ENCODE measurements at places on chromosomes 1 and 21.

GRCh38 chr1:175353066-175353465 is 160.5 kb upstream of the KIAA0040 start:
- no peak for DNase-seq

DNA sequence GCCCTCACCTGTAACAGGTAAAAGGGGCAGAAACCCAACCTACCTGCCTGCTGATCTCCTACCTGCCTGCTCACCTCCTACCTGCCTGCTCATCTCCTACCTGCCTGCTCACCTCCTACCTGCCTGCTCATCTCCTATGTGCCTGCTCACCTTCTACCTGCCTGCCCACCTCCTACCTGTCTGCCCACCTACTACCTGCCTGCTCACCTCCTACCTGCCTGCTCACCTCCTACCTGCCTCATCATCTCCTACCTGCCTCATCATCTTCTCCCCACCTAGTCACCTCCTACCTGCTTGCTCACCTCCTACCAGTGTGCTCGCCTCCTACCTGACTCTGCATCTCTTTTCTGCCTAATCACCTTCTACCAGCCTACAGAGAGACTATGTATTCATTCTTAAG is 452.9 kb downstream of the MATN1 start:
- no peak for DNase-seq

- DNase-seq: no peak
Observed at GRCh38 chr1:106678279-106679050, 378.0 kb upstream of the PRMT6 start.

DNA sequence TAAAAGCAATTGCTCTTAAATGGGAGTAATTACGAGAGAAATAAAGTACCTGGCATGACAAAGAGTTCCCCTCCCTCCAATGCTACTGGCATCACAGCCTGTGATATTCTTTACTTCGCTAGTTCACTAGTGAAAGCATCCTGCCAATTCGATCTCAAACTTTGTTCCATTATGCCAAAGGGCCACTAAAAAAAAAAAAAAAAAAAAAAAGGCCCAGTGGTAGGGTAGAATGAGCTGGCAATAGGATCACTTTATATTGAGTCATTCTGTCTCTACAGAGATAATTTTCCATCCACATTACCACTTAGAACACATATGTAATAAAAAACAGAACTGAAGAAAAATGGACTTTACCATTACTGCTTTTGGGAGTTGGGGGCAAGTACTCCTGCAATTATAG is 11.2 kb downstream of the PUM1 start:
- no peak for DNase-seq

- no peak for DNase-seq
Observed at GRCh38 chr1:198056255-198056654, 100.5 kb upstream of the NEK7 start.

DNA sequence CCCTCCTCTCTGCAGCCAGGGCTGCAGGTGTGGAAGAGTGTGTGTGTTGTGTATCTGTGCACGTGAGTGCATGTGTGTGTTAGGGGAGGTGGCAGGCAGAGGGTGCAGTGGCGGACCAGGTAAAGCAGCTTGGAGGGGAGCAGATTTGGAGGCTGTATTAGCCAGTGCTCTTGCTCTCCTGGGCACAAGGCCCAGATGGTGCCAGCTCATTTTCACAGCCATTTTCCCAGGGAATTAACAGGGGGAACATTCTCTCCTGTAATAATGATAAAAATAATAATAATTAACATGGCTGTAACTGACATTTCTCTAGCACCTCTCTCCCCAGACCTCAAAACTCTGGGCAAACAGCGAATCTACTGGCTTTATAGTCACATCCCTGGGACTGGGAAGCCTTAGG is 43.6 kb downstream of the LRRN2 start:
- DNase-seq: no peak

DNA sequence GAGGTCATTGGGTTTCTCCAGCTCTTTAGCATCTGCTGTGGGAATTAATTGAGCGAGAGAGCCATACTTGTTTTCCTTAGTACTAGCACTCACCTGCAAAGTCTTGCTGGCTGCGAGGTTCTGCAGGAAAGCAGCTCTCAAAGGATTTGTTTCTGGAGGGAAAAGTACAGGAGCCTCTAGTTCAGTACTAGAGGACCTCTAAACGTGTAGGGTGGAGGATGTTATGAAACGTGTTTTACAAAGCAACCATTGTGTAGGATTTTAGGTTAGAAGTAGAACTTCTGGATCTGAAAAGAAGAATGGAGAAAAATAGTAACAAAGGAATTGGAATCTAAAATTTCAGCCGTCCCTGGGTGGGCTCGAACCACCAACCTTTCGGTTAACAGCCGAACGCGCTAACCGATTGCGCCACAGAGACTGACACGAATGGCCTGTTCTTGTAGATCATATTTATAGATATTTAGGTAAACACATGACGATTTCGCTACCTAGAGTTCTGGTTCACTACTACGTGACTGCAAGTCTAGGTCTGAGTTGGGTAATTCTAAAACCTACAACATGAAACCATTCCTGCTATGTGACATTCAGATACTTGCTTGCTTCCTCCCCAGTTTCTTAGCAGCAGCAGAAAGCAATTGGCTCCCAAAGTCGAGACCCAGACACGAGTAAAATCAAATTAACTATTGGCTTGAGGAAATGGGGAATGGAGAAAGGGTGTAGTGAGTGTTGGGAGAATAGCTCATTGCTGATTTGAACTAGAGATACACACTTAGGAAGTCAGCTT is 60.2 kb upstream of the CFAP126 start:
- no peak for DNase-seq

DNA sequence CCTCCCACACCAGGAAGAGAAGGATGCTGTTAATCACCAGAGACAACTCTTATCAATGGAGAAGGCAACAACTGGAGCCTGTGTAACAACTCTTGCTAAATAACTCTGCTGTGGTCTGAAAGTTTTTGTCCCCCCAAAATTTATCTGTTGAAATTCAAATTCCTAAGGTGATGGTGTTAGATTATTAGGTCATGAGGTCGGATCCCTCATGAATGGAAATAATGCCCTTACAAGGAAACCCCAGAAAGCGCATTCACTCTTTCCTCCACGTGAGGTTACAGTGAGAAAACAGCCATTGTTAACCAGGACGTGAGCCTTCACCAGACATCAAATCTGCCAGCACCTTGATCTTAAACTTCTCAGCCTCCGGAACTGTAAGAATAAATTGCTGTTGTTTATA is 141.9 kb upstream of the CXADR start:
- no peak for DNase-seq

- no peak for DNase-seq
Observed at GRCh38 chr1:13725714-13726175, 25.8 kb downstream of the PRDM2 start.

DNA sequence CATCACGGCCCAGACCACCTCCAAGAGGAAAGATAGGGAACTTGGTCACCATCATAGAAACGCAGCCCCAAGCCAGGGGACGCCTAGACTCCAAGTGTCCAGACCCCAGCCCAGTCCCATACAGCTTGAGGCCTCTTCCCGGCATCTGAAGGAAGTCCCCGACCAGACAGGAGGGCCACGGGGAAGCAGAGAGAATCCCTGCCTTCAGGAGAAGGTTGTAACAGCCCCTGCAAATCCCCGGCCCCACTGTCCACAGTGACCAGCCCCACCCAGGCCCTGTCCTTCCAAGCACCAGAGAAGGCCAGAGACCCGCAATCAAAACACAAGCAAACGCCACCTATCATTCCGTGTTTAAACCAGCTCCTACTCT is 1.7 kb downstream of the SLC19A1 start:
- DNase-seq: no peak

DNA sequence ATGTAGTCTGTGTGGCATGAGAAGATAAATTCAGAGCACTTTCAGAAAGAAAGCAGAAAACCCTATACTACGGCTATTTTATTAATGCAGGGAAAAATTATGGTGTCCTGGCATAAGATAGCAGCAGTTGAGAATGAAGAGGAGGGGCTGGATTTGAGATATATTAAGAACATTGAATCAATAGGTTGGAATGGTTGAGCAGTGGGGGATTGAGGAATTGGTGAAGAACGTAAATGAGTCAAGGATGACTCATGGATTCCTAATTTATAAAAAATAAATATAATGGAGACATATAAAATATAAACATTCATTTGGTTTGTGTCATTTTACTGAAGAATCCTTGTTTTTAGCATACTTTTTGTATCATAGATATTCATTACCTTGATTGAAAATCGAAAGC is 234.3 kb upstream of the ADAMTS5 start:
- no peak for DNase-seq

Data from liver (tissue), 10 donors.